HFFc6 (cell line): ENCODE measurements at places on chromosomes 3 and 15.

DNA sequence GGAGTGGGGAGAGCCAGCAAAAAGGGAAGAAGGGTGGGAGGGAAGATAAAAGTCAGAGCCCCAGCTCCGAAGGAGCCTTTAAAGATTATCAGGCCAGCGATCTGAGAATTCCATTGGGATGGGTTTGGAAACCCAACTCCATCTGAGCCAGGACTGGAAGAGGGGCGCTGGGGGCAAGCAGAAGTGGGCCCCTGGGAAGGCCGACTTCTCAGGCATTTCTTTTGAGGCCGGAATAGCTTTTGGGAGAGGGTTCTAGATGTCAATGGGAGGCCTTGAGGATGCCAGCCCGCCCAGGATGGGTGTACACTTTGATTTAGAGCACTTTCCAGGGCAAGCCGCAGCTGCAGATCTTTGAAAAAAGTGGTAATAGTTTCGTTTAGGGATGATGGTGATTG lies 6.6 kb upstream of the SOX2 start:
- H3K27me3 ChIP-seq: peaks cover 35% of the 10 kb centered on the region
- no peak overlapping the region for H3K27ac ChIP-seq
- no peak overlapping the region for H3K4me3 ChIP-seq
- H3K36me3 ChIP-seq: no peaks in the 10 kb centered on the region
- peaks cover 21% of the 10 kb centered on the region for H3K4me1 ChIP-seq

DNA sequence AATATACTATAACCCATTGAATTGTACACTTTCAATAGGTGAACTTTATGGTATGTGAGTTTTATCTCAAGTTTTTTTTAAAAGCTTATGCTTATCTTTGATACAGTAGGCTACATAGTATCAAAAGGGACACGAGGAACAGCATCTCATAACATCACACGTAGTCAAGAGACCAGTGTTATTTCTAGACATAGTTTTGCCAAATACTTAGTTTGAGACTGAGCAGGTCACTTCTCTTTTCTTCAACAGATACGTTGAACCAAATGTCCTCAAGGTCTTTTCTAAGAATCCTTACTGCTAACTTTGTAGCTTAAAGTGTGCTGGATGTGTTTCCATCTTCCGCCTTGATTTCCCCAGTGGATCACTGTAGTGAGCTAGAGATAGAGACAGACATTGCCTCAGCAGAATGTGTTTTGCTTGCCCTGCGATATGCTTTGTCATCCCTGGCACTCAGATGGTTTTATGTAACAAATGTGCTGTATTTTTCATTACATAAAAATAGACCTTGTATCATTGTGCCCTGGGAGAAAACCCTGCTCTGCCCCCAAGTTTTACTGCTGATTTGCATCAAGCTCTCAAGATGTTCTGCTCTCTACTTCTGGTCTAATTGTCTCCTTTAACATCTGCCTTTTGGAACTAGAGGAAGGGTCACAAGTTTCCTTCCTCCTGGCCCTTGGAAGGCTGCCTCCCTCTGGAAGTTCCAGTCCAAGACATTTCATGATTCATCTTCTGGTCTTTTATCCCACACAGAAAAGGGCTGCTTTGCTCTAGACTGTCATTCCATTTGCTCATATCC lies 426.4 kb upstream of the RGMA start:
- no peak overlapping the region for H3K4me3 ChIP-seq
- no peak overlapping the region for H3K27ac ChIP-seq
- H3K4me1 ChIP-seq: no peaks in the 10 kb centered on the region
- H3K27me3 ChIP-seq: no peaks in the 10 kb centered on the region

DNA sequence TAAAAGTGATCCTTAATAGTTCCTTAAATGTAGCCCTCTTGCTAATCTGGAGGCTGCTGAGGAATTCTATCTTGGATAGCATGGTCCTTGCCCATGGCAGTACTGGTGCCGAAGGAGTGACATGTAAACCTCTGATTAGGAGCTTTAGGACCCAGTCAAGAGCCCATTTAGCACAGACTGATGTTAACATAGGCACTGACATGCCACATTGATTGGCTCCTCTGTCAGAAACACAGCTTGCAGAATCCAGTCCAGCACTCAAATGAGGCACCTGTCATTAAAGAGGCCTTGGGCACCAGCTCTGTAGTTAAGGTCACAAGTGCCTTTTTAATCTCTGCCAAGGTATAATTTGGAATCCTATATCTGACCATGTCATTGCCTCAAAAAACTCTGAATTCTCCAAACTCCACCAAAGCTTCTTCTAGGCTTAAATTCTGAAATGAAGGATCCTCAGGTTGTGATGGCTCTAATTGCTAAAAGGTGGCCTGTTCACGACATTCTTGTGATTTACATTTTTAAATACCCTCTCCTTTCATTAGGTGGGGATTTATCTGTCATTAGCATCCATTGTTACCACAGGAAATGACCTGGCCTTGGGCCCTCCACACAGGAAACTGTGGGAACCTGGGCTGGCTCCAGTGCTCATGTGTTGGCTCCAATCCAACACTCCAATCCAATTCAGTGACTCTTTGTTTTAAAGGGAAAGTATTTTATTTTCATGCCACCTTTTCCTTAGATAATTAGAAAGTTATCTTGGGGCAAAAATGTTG lies 57.3 kb upstream of the RNF7 start:
- H3K36me3 ChIP-seq: no peaks in the 10 kb centered on the region
- no peak overlapping the region for H3K4me3 ChIP-seq
- H3K27me3 ChIP-seq: no peaks in the 10 kb centered on the region; the same call in 1 of the 2 replicates
- H3K4me1 ChIP-seq: peaks cover 32% of the 10 kb centered on the region
- peak; percentile 41 for DNase-seq

DNA sequence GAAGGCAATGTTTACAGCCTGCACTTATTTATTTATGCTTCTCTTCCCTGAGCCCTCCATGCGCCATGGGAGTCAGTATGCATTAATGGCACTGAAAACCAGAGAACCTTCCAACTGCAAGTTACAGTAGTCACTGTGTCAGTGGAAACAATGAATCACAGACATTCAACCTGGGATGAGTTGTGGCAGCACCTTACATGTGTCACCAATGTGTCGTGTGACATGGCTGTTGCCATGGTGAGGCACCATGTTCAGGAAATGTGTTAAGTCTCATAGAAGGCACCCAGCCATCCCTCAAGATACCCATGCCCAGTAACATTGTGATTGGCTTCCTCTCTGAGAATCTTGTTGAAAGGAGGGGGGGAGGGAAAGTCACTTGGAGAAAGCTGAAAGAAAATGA lies 105.0 kb downstream of the FOXP1 start:
- peak; percentile 39 for DNase-seq
- no peak overlapping the region for H3K27ac ChIP-seq
- H3K4me1 ChIP-seq: peaks cover 10% of the 10 kb centered on the region; the same call in 1 of the 2 replicates
- no peaks in the 10 kb centered on the region for H3K27me3 ChIP-seq

GRCh38 chr3:8457039-8457438 lies 44.6 kb upstream of the LMCD1 start:
- no peak overlapping the region for H3K4me3 ChIP-seq
- H3K27me3 ChIP-seq: 0 out of 2 replicates have a peak, but pooled peaks cover 1% of the 10 kb centered on the region
- H3K27ac ChIP-seq: peak overlapping the region; percentile 69
- DNase-seq: no peak

GRCh38 chr15:78334845-78335244 lies 5.3 kb upstream of the CRABP1 start:
- peaks cover 24% of the 10 kb centered on the region for H3K27me3 ChIP-seq
- H3K4me1 ChIP-seq: peaks cover 1% of the 10 kb centered on the region; the same call in 1 of the 2 replicates
- DNase-seq: no peak
- H3K4me3 ChIP-seq: no peak overlapping the region
- H3K36me3 ChIP-seq: no peaks in the 10 kb centered on the region
- no peak overlapping the region for H3K27ac ChIP-seq

DNA sequence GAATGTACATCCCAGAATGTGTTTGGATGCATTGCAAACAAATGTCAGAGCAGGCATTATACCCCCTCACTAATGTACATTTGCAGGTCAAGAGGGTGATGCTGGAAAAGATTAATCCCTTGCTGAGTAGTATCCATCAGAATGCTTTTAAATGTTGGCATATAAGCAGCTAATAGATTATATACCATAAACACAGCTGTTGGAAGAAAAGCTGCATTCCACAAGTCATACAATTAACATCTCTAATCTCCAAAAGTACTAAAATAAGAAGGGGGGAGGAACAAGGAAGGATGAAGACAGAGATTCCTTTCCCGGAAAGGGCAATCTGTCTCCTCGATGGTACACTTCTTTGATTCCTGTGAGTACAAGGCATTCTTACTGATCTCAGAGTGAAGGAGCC lies 445.7 kb upstream of the CDIN1 start:
- no peak overlapping the region for H3K4me3 ChIP-seq
- DNase-seq: no peak
- peaks cover 8% of the 10 kb centered on the region for H3K4me1 ChIP-seq
- H3K27ac ChIP-seq: no peak overlapping the region

- H3K4me3 ChIP-seq: no peak overlapping the region
- no peaks in the 10 kb centered on the region for H3K27me3 ChIP-seq
- DNase-seq: no peak
- H3K36me3 ChIP-seq: peaks cover 3% of the 10 kb centered on the region; the same call in 1 of the 2 replicates
- peaks cover 36% of the 10 kb centered on the region for H3K4me1 ChIP-seq
These were observed 86.9 kb downstream of the TBL1XR1 start for GRCh38 chr3:177110386-177110785.

GRCh38 chr3:94716326-94717018 lies 653.6 kb downstream of the NSUN3 start:
- H3K4me3 ChIP-seq: no peak overlapping the region
- H3K36me3 ChIP-seq: no peaks in the 10 kb centered on the region
- no peak overlapping the region for H3K27ac ChIP-seq
- DNase-seq: no peak
- H3K4me1 ChIP-seq: no peaks in the 10 kb centered on the region
- H3K27me3 ChIP-seq: no peaks in the 10 kb centered on the region; the same call in 1 of the 2 replicates
